Daoy (cell line): ENCODE measurements at places on chromosomes 1 and 21. TPM values are rescaled to one million over a fixed set of nuclear protein-coding genes. Genes with fewer than 3 reads are reported as not detected.
A peak's percentile ranks its signal among the peaks of the same experiment; 100 is the strongest.

Gene CASZ1
- 8.5 and 9.1 TPM in 2 replicates for total RNA-seq

- peak; percentile 54 for DNase-seq
Measured at GRCh38 chr1:98201666-98202081, 280.8 kb upstream of the DPYD start.

- no peak for DNase-seq
Measured at GRCh38 chr1:213008564-213008963, 7.1 kb downstream of the ANGEL2 start.

DNA sequence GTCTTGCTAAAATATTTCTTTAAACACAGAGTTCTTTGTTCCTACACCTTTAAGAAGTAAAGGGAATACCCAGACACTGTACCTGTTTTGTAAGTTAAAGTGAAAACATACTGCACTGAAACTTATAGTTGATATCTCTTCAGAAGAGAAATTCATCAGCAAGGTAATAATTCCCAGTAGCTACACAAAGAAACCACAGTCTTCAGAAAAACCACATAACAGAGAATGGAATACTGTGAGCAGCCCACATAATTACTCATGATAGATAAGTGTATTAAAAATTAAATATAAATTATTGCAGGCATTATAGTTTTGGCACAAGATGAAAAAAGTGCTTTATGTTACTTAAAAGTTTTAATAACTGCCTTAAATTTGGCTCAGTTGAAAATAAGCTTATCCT lies 276.6 kb downstream of the SETD4 start:
- no peak for DNase-seq

GRCh38 chr1:4637616-4638344 lies 16.6 kb upstream of the AJAP1 start:
- DNase-seq, result peak; percentile 28

DNA sequence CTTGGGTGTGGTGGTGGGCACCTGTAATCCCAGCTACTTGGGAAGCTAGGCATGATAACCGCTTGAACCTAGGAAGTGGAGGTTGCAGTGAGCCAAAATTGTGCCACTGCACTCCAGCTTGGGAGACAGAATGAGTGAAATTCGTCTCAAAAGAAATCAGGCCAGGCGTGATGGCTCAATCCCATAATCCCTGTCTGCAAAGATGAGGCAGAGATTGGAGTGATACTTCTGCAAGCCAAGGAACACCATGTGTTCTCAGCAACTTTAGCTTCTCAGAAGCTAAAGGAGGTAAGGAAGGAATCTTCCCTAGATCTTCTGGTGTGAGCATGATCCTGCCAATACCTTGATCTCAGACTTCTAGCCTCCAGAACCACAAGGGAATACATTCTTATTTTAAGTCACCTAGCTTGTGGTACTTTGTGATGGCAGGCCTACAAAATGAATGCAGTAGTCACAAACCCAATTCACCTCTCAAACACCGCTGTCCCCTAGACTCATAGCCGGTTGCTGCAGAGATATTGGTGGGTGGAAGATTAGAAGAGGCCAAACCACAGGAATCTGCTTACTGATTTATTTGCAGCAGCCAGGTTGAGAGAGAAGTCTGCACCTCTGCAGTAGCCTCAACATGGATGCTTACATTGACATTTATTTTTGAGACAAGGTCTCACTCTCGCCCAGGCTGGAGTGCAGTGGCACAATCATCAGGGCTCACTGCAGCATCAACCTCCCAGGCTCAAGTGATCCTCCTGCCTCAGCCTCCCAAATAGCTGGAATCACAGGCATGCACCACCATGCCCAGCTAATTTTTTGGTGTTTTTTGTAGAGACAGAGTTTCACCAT lies 18.6 kb downstream of the L1TD1 start:
- no peak for DNase-seq

DNA sequence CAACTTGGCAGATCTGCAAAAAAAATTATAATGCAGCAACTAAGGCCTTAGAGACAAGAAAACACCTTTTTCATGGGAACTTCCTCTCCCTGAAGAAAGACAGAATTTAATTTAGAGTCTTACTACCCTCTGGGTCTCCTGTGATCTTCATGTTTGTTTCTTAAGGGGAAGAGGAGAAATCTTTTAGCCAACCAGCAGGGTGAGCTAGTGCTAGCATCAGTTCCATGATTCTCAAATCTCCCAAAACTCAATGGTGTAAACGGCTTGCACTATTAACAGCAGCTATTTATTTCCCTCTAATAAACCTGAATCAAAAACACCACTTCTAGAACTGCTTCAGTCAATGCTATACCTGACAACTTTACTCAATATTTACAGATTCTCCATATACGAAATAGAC lies 3.8 kb downstream of the ZNF644 start:
- DNase-seq, result no peak
